ENCODE measurements at places on chromosomes 3 and 15.

GRCh38 chr15:68277131-68277602 is 378 bp upstream of the FEM1B start:
- DNase-seq, result no peak

DNA sequence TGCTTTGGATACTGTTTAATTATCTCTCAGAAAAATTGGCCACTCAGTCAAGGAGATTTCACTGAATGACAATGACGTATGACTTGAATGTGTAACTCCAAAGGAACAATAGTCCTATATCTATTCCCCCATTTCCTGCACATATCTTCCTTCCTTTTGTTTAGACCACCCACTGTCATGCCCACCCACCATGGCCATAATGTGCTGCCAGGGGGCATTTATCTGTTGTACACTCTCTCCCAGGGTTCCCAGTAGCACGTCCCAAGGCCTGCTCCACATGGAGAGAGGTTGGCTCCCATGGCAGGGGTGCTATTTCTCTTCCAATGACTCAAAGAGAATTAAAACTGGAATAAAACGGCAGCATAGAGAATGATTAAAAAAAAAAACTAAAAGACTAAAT is 36.8 kb upstream of the CTNNB1 start:
- no peak for DNase-seq

GRCh38 chr3:17579289-17580031 is 163.0 kb downstream of the TBC1D5 start:
- no peak for DNase-seq

GRCh38 chr15:93029836-93030429 is 59.1 kb downstream of the RGMA start:
- DNase-seq, result peak; percentile 54

Measured in kidney (tissue), 22 donors.